ENCODE measurements at places on chromosomes 3 and 15. TPM values are rescaled to one million over a fixed set of nuclear protein-coding genes. Genes with fewer than 3 reads are reported as not detected.

The SGO1 gene
- 0.37 TPM for polyA plus RNA-seq

The MCTP2 gene
- 1.2 TPM for polyA plus RNA-seq

The GOLGA6B gene
- not detected for polyA plus RNA-seq

The HHLA2 gene
- 18.8 TPM for polyA plus RNA-seq

The PPP1R14D gene
- 4.0 TPM for polyA plus RNA-seq

The FBXO40 gene
- not detected for polyA plus RNA-seq

The CFAP20DC gene
- polyA plus RNA-seq, result 0.73 TPM

The RASGRF1 gene
- 4.2 TPM for polyA plus RNA-seq

The EIF2A gene
- 48.2 TPM for polyA plus RNA-seq

The AADAC gene
- not detected for polyA plus RNA-seq

DNA sequence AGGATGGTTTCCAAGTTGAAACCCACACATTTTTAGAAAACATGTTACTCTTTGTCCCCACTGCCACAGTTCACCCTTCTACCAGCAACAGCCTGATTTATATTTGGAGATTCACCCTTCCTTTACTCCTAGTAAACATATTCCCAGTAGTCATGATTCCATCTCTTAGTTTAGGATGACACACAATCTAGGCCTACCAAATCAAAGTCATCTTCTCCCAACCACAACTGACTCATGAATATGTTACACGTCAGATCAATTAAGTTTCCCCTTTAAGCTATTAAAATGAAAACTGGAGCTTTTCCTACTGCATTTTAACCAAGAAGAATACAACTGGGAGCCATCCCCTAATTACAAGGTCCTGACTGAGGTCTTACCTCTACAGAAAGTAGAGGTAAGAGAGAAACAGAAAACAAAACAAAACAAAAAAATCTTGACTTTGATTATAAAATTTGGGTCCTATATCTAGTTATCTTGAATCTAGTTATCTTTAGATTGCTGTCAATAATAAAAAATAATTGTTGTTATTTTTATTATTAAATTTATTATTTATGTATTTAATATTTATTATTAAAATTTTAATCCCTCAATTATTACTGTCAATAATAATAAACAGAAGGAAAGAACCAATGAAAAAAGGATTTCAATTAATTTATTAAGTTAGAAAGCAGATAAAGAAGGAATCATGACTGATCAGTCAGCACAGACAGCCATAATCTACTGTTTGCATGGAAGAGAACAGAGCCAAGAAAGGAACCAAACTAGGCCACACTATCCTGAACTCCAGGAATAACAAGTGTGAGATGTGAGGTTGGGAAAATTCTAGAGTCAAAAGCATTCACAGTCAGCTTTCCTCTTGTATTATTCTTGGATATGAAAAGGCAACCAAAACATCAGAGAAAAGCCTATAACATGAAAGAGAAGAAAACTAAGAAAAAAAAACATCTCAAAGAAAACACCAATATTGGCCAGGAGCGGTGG is 12.5 kb downstream of the DPH6 start:
- no peak for DNase-seq

- DNase-seq, result no peak
Measured at GRCh38 chr15:37134699-37135131, 34.4 kb upstream of the MEIS2 start.

- no peak for DNase-seq
Measured at GRCh38 chr3:77251136-77251535, 211.2 kb downstream of the ROBO2 start.

GRCh38 chr3:16423298-16423697 is 90.2 kb downstream of the RFTN1 start:
- no peak for DNase-seq

- DNase-seq, result no peak
Measured at GRCh38 chr3:62781121-62781520, 94.1 kb downstream of the CADPS start.

DNA sequence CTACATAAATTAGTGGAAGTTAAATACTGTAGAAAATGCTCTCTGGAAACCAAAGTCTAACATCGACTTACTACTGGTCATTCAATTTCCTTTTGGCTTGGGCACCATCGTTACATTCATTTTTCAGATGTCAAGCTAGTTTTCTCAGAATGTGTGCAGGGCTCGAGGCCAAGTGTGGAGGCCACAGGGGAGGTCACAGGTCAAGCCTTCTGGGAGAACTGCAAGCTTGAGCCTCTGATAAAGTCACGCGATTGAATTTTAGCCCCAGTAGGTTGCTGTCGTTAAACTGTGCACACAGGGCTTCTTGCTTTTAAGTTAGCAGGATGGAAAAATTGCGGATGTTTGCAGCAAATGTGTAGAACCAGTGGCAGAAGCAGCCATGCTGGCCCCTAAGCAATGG is 182.2 kb downstream of the APBA2 start:
- no peak for DNase-seq

GRCh38 chr3:160999274-160999673 is 105.9 kb downstream of the B3GALNT1 start:
- DNase-seq, result no peak

DNA sequence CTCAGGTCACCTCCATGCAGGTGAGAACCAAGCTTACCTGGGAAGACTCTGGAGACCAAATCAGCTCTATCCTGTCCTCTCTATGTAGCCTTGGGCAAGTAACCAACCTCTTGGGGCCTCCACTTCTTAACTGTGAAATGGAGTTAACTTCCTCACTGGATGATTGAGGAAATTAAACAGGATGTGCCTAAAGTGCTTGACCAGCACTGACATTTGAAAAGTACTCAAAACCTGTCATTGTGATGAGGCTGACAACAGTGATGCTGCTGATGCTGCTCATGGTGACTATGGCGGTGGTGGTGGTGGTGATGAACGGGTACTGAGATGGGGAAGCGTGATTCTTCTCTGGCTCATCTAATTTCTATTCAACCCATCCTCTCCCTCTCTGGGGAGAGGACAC is 22.3 kb downstream of the VIPR1 start:
- no peak for DNase-seq

GRCh38 chr15:70276401-70276800 is 178.7 kb upstream of the TLE3 start:
- no peak for DNase-seq

DNA sequence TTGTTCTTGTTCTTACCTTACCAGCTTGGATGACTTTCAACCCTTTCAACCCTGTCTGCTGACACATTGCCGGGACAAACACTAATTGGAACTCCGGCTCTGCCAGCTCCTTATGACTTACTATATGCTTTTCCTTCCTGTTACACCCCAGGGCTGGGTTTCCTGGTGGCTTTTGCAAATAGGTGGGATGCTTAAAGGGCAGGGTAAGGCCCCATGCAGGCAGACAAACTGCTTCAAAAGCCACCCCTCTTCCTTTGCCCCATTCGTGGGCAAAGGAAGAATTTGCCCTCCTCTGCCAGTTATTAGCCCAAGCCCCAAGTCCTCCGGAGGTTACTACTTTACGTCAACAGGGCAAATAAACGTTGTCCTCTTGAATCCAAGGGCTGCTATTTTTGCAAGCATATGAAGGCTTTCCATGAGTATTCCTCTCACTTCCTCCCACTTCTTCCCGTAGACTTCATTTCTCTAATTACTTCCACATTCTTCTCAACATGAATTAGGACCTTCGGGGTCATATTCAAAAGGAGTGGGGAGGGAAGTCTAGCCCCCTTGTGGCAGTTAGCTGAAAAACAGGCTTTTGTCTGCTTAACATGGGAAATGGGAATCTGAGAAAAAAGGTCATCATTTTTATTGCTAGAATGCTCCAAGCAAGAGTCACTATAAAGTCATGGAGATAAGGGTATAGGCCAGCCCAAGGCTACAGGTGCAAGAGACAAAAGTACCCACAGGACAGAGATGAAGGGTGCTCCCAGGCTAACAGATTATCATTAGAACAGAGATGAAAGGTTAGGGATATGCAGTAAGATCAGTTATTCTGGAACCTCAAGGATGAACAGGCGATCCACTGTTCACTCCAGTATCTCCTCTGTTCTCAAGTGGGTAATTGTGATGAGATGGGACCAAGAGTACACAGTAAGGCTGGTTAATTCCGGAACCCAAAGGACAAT is 56.3 kb upstream of the FSTL1 start:
- DNase-seq, result peak; percentile 66

- no peak for DNase-seq
Measured at GRCh38 chr3:62451211-62451887, 78.0 kb upstream of the FEZF2 start.

DNA sequence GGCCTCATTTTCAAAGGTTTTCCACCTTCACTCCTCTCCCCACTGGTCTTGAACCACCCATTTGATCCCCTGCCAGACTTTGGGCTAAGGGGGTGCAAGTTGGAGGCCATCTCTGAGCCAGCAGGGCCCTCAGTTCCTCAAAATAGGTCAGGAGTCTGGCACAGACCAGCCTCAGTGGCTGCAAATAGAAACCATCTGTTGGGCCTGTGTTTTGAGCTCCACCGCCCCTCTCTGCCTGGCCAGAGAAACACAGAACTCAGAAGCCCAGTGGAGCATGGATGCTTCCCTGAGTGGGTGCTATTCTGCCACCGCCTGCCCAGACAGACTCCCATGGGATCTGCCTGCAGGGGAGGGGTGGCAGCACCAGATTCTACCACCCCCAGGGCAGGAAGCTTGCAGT is 56.3 kb downstream of the CORO2B start:
- no peak for DNase-seq

DNA sequence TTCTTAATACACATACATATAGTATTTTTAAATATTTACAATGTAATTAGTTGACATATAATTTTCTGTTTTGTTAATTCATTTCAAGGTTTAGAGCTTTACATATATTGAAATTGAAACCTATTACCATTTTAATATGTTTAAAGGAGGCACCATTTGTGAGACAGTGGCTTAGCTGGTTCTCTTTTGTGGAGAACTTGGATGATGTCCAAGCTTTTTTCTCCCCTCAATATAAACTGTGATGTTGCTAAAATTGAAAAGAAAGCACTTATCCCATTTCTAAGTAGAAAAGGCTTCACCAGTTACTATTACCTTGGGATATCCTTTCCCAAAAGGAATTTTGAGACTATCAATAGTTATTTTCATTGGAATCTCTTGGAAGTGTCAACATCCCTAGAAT is 707.2 kb downstream of the NTRK3 start:
- DNase-seq, result no peak

GRCh38 chr3:190560013-190560895 is 46.4 kb downstream of the IL1RAP start:
- DNase-seq, result no peak

DNA sequence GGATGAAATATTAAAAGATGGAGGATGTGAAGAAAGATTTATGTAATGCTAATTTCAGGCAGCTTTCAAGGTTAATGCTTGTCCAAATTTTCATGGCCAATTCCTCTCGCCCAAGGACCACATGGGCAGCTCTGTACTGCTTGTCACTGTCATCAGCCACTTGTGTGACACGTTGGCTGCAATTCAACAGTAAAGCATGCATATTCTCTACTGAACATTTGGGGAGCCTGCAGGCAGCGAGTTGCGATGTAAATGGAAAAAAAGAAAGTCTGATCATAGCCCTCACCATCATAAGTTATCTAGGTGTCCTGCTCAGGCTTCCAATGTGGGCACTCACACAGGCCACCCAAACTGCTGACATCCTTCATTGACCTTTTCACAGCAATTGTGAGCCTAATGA is 1026.8 kb upstream of the NR2F2 start:
- DNase-seq, result no peak

DNA sequence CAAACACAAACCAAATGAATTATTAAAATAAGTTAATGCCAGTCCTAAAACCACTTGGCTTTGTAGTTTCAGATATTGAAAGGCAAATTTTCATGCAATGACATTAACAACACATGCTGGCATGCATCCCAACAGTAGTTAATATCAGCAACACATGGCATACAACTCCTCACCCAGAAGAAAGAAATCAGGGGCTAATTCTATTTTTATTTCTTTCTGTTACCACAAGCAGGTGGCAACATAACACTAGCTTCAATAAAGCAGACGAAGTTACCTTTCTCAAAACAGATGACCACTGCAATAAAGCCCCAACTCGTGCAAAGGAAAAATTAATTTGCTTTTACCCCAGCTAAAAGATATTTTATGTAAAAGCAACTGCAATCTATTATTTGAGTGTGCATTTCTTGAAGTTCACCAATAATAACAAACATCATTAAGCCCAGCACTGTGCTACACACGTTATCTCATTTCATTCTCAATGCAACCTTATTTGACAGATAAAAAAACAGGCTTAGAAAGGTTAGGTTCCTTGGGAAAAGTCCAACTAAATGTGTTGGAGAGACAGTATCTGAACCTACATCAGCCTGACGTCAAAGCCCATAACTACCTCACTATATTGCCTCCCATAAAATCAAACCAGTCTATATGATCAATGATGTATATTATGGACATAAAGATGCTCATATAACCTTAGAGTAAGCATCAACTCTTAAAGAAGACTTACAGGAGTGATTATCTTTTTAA is 2.8 kb downstream of the TOP2B start:
- DNase-seq, result no peak

GRCh38 chr3:176274161-176274560 is 923.1 kb downstream of the TBL1XR1 start:
- DNase-seq, result no peak

GRCh38 chr15:41507820-41508290 is 5.8 kb downstream of the LTK start:
- no peak for DNase-seq

DNA sequence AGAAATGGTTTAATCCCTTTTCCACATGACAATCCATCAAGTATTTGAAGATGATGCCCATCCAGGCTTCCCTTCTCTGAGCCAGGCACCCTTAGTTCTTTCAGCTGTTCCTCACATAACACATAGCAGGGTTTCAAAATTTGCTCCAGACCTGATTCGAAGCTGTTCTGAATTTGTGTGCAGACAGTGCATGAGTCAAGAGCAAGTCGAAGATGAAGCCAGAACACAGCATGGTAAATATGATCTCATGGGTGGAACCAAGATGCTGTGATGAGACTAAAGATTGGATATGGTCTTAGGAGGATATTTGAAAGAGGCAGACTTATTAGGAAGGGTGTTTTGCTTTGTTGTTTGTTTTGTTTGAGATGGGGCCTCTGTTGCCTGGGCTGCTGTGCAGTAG is 32.6 kb upstream of the PDE8A start:
- no peak for DNase-seq

DNA sequence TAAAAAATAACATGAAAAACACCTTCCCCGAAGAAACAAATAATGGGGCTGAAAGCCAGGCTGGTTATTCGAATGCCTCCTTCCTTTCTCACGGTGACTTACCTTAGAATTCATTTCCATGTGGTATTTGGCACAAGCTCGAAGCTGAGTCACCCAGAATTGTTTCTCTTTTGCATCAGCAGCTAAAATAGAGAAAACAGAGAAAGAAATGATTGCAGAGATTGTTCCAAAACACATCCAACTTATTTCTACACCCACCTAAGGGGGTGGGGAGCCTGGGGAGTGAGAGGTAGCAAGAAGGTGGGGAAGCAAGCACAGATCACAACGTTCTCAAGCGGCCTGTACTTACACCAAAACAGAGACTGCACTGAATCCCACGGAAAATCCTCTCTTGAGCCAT is 104.7 kb downstream of the OSBPL10 start:
- DNase-seq, result no peak

GRCh38 chr3:98902351-98902740 is 851 bp upstream of the DCBLD2 start:
- DNase-seq, result no peak

Data from kidney (tissue), 22 donors.